ENCODE measurements at places on chromosomes 2 and 18. TPM values are rescaled to one million over a fixed set of nuclear protein-coding genes. Genes with fewer than 3 reads are reported as not detected.

The GPR39 gene
- 0.10 TPM for total RNA-seq

The CGREF1 gene
- 1.6 TPM for total RNA-seq

The ASXL3 gene
- total RNA-seq, result 4.3 TPM

The OTX1 gene
- total RNA-seq, result 0.62 TPM

The LRP2 gene
- total RNA-seq, result 0.10 TPM

The KCNF1 gene
- total RNA-seq, result 1.3 TPM

The RAPH1 gene
- 77.4 TPM for total RNA-seq

The LYPD6B gene
- total RNA-seq, result 1.7 TPM

The WDR12 gene
- total RNA-seq, result 36.8 TPM

The CPS1 gene
- 2.8 TPM for total RNA-seq

The IL18R1 gene
- 4.5 TPM for total RNA-seq

The SLC11A1 gene
- total RNA-seq, result 6.8 TPM

The SERPINB11 gene
- 1.0 TPM for total RNA-seq

The CNGA3 gene
- 0.51 TPM for total RNA-seq

The LRPPRC gene
- 119 TPM for total RNA-seq

The AFF3 gene
- total RNA-seq, result 18.0 TPM

The GAREM2 gene
- total RNA-seq, result 1.8 TPM

The ONECUT2 gene
- under 0.01 TPM for total RNA-seq

The CCDC74A gene
- 2.2 TPM for total RNA-seq

The EFHD1 gene
- 4.9 TPM for total RNA-seq

The TRIB2 gene
- 44.8 TPM for total RNA-seq

The ACTR3 gene
- total RNA-seq, result 128 TPM

The ACMSD gene
- total RNA-seq, result not detected

The SOWAHC gene
- 23.0 TPM for total RNA-seq

The PLA2R1 gene
- total RNA-seq, result 13.0 TPM

The USP14 gene
- 36.9 TPM for total RNA-seq

The CD8B gene
- 1.0 TPM for total RNA-seq

The SLC39A6 gene
- 39.5 TPM for total RNA-seq

The CYP26B1 gene
- 13.8 TPM for total RNA-seq

The TRIM43 gene
- not detected for total RNA-seq

The ASB18 gene
- 3.5 TPM for total RNA-seq

The L3MBTL4 gene
- total RNA-seq, result 6.5 TPM

The MATN3 gene
- total RNA-seq, result 0.41 TPM

The FEV gene
- total RNA-seq, result not detected

The HSPD1 gene
- total RNA-seq, result 322 TPM

The SLC9A4 gene
- 0.10 TPM for total RNA-seq

The CTAGE1 gene
- total RNA-seq, result not detected

The REV1 gene
- total RNA-seq, result 83.9 TPM

The KATNAL2 gene
- 4.7 TPM for total RNA-seq

The PRKCE gene
- total RNA-seq, result 15.7 TPM

The FNDC4 gene
- total RNA-seq, result 9.5 TPM

The TYW5 gene
- total RNA-seq, result 13.0 TPM

The DNAH6 gene
- total RNA-seq, result 0.51 TPM

The TIMM21 gene
- total RNA-seq, result 52.0 TPM

The ACADL gene
- total RNA-seq, result 8.6 TPM

The RAPGEF4 gene
- 11.3 TPM for total RNA-seq

The C2orf69 gene
- 12.2 TPM for total RNA-seq

The RNF125 gene
- total RNA-seq, result 8.0 TPM

The RELCH gene
- total RNA-seq, result 47.2 TPM

The UPP2 gene
- total RNA-seq, result not detected

The PNPT1 gene
- total RNA-seq, result 23.8 TPM

The LIMS4 gene
- 1.0 TPM for total RNA-seq

The CRYGC gene
- total RNA-seq, result not detected

The EMILIN1 gene
- 82.0 TPM for total RNA-seq

The TACR1 gene
- total RNA-seq, result 0.41 TPM

The ARHGAP15 gene
- 32.2 TPM for total RNA-seq

The CHRNA1 gene
- total RNA-seq, result 47.4 TPM

The EPHA4 gene
- total RNA-seq, result 26.2 TPM
